Activated CD8-positive, alpha-beta T cell treated with anti-CD3 and anti-CD28 coated beads, Interleukin-2, amount 10 ng/mL, durations not matched to agents 7 days and 5 days (primary cell): ENCODE measurements at places on chromosomes 4 and X. TPM values are rescaled to one million over a fixed set of nuclear protein-coding genes. Genes with fewer than 3 reads are reported as not detected.

DNA sequence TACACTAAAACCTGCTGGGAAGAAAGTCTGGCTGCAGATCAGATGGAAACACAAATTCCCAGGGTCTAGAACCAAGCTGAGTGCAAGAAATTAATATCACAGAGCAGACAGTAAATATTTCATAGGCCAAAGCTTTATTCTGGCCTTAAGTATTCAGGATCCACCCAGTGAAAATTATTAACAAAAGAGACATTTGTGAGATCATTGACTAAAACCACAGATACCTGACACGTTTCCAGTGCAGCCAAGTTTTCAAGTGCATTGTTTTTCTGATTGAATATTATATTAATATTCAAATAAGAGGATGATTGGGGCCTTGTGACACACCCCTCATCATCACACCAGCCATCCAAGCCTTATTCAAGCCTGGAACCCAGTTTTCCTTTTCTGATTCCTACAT lies 10.3 kb downstream of the ELOVL6 start:
- DNase-seq: no peak

- no peak for DNase-seq
Observed at GRCh38 chr4:109091727-109092409, 210.6 kb downstream of the COL25A1 start.

CSN1S1 gene
- total RNA-seq: not detected

PABPC1L2A gene
- total RNA-seq: not detected

DNA sequence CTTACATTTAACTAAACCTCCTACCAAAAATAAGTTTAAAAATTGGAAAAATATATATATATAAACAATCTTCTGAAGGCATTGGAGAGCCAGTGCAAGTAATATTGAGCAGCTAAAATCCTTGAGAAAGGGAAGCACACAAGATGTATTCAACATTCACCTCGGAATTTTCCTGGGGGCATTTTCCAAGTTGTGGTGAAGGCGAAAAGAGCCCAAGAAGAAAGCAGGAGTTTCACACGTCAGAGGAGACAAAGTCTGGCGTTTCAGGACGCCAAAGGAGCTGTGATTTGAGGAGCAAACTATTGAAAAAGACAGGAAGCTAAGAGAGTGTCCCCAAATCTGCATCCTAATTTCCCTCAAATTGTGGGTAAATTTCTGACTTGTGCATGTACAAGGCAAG lies 9.1 kb upstream of the GASK1B start:
- DNase-seq: no peak

GRCh38 chr4:111070390-111070789 lies 447.5 kb upstream of the PITX2 start:
- no peak for DNase-seq

UGT2B10 gene
- not detected for total RNA-seq

UGT8 gene
- not detected for total RNA-seq

GRCh38 chr4:108058685-108059440 lies 69.2 kb downstream of the HADH start:
- DNase-seq: no peak

- DNase-seq: no peak
Observed at GRCh38 chr4:9845791-9846493, 64.5 kb downstream of the DRD5 start.

- DNase-seq: no peak
Observed at GRCh38 chr4:24382381-24382780, 202.0 kb downstream of the DHX15 start.

TMPRSS11F gene
- total RNA-seq: not detected

DNA sequence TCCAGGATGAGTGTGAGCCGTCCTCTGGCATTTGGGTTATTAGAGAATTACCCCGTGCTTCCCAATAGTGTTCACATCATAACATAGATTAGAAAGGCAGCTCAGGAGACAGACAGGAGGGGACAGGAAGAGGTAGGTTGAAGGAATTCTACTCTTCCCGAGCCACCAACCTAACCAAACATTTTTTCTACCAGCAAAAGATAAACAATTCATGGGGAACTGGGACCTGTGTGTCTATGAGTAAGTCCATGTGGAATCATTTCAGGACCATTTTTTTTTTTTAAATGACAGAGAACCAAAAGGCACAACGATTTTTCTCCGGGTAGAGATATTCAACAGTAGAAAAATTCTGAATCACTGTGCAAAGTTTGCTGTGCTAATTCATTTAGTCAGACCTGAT lies 174.2 kb upstream of the ETNPPL start:
- no peak for DNase-seq

ENAM gene
- total RNA-seq: not detected

AR gene
- not detected for total RNA-seq

GC gene
- not detected for total RNA-seq

MAGEB1 gene
- not detected for total RNA-seq

CPEB2 gene
- total RNA-seq: 9.7 TPM

DNA sequence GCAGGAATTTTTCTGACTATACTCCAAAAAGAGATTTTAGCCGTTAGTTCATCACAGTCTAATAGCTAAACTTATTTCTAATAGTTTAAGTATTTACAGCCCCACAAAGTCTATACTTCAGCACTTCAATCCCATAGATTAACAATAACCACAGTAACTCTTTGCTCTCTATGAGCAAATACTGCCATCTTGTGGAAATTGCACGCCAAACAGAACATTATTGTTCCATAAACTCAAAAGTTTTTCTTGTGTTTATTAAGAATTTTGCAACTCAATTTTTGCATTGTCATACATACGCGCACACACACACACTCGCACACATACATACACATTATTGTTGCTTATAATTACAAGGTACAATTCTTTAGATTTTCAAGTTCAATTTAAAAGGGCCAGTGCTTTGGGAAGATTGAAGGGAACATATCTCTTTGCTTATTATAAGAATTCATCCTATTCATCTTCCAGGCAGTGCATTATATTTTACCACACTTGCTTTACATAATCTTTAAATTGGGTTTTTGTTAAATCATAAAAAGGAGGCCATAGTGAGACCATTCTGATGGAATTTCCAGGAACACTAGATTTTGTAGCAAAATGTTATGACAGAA lies 63.8 kb upstream of the ATOH1 start:
- peak; percentile 23 for DNase-seq

DNA sequence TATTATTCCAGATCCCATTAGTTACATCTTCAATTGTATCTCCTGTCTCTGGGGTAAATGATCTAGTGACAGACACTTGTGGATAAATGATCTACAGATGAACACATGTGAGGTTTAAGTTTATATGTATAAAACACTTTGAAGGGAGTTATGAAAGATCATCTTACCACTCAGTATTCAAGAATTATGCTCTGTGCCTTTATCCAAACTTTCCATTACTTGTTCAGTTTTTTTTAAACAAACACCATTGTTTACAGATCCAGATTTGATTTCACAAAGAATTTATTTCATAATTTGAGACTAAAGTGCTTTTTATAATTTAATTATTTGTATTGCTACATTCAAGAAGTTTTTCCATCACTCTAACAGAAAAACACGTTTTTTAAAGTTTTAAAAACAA lies 142.5 kb downstream of the HHIP start:
- no peak for DNase-seq

DNA sequence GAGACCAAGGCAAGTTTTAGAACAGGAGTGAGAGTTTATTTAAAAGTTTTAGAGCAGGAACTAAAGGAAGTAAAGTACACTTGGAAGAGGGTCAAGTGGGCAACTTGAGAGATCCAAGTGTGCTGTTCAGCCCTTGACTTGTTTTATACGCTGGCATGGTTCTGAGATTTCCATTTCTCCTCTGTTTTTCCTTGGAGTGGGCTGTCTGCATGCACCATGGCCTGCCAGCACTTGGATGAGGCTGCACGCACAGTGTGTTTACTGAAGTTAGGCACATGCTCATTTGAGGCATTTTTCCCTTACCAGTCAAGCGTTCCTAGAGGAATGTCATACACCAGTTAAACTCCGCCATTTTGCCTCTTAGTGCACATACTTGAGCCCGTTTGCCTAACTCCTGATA lies 8.7 kb upstream of the ZNF674 start:
- no peak for DNase-seq

DNA sequence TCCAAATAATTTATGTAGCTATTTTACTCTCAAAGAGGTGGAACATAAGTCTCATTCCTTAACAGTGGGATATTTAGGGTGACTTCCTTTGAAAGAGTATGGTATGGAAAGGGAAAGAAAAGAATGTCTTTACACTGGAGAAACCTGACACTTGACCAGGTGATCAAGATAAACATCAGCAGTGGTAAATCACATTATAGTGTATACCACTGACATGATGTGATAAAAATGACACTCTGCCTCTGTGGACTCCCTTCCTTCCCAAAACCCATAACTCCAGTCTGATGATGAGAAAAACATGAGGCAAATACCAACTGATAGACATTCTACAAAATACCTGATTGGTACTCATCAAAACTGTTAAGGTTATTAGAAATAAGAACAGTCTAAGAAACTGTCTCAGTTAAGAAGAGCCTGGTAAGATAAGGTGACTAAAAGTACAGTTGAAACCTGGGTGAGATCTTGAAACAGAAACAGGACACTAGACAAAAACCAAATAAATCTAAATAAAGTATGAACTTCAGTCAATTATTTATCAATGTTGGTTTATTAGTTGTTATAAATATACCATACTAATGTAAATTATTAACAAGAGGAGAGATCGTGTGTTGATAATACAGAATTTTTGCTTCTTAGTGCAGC lies 144.2 kb upstream of the PCDH18 start:
- DNase-seq: no peak

DNA sequence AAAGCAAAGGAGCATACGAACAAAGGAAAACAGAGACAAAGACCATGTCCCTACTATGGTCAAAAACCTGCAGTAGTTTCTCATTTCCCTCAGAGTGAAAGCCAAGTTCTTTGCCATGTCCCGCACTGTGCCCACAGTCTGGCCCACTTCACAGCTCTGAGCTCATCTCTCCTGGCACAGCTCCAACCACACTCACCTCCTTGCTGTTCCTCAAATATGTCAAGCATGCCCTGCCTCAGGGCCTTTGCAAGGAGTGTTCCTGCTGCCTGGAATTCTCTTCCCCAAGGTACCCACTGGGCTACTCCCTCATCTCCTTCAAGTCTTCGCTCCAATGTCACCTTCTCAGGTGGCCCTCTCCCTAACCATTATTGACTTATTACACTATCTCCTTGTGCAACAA lies 72.1 kb downstream of the COX18 start:
- DNase-seq: no peak

CEP135 gene
- 16.4 TPM for total RNA-seq

DNA sequence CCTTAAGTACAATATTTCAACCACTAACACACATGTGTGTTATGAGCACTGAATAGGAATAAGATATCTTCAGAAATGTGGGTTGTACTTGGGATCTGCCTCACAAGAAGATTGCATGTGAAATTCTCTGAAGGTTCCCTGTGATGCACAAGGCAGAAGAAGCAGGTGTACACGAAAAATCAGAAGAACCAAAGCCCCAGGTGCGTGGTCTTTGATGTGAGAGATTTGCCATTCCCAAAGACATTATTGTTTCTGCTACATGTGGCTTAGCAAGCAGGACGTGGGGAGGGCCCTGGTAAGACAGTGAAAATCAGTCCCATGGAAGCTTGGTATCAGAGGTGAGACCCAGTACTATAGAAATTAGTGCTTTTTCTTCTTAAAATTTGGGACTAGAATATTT lies 13.0 kb upstream of the SPRY1 start:
- DNase-seq: no peak

- DNase-seq: no peak
Observed at GRCh38 chr4:4735136-4735750, 124.2 kb upstream of the MSX1 start.

DNA sequence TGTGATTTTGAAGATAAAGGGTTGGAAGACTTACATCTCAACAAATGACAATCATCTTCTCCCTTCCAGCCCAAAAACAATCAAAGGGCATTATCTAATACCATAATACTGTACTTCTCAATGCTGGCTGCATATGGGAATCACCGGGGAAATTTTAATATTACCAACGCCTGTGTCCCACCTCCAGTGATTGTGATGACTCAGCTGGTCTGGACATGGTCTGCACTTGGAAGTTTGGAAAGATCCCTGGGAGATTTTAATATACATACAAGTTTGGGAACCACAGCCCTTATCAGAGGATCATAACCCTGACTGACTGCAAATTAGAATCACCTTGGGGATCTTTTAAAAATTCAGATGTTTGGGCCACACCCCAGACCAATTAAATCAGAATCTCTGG lies 29.9 kb downstream of the ARL13A start:
- DNase-seq: no peak

- no peak for DNase-seq
Observed at GRCh38 chr4:87500092-87500462, 29.1 kb downstream of the SPARCL1 start.

GIMD1 gene
- not detected for total RNA-seq

GRCh38 chr4:173213296-173213695 lies 44.7 kb downstream of the GALNT7 start:
- no peak for DNase-seq

DNA sequence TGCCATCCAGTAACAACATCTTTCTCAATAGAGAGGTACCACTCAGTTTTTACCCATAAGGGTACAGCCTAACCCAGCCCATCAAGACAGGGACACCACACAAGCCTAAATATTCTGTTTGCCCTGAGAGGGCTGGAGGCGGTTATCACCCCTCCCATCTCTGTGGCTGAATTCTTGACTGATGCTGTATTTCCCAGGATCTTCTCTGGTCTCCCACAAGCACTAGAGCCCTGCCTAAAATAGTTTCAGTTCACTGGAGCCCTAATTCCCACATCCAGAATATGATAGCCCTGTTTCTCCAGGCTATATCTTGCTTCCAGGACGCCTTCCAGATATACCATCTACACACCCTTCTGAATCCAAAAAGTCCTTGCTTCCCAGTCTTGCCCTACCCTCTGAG lies 91.6 kb upstream of the NMU start:
- DNase-seq: no peak

DNA sequence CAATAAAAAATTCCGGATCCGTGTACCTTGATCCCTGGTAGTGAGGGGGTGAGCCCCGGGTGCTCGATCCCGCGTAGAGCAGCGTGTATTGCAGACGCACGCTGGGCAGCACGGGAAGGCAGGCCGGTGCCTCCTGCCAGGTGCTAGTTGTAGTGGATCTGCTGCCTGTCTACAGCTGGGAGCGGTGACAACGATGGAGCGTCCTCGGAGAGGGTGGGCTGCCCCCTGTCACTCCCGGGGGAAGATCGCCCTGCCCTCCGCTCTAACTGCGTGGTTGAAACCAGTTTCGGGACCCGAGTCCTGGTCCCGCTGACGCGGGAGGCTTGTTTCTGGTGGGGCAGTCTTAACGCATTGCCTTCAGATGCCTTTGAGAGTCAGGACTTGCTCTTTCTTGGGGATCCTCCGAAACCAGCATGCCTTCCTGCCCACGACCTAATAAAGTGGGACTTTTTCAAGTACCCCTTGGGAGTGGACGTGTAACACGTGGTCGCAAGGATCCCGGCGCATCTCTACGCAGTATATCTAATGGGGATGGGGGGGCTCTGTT lies 2.7 kb upstream of the NKX6-1 start:
- no peak for DNase-seq
